EH (cell line): ENCODE measurements at places on chromosomes 7 and 10.
A peak's percentile ranks its signal among the peaks of the same experiment; 100 is the strongest.

DNA sequence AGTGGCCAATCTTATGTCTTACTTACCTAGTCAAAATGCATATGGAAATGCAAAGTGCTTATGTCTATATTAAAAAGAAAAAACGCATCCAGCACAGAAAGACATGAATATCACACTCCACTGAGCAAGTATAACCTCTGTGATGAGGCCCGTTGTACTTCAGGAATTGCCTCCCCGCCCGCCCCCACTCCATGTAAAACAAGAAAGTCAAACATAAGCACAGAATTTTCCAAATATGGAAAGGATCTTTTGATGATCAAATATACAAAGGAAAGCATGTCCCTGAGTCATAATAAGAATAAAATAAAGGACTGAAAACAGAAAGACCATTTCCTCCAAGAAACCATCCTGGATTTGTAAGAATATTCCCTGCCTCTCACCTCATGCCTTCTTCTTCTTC, 229.1 kb downstream of the BAMBI start:
- peak; percentile 63 for DNase-seq

DNA sequence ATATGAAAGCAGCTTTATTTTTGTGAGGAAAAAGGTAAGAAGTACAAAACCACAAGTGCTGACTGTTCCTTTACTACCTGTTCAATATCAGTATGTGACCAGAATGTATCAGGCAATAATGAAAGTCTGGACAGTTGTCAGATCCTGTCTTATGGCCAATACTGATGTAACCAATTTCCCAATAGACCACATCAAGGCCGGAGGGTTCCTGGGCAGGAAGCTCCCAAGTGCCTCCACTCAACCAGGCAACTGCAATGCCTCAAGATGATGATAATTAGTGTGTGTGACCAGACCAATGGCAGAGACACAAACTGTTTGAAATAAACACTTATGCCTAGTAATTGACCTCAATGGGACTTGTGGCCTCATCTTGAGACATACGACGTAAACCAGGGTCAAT, 149.4 kb upstream of the ASAH2 start:
- no peak for DNase-seq

DNA sequence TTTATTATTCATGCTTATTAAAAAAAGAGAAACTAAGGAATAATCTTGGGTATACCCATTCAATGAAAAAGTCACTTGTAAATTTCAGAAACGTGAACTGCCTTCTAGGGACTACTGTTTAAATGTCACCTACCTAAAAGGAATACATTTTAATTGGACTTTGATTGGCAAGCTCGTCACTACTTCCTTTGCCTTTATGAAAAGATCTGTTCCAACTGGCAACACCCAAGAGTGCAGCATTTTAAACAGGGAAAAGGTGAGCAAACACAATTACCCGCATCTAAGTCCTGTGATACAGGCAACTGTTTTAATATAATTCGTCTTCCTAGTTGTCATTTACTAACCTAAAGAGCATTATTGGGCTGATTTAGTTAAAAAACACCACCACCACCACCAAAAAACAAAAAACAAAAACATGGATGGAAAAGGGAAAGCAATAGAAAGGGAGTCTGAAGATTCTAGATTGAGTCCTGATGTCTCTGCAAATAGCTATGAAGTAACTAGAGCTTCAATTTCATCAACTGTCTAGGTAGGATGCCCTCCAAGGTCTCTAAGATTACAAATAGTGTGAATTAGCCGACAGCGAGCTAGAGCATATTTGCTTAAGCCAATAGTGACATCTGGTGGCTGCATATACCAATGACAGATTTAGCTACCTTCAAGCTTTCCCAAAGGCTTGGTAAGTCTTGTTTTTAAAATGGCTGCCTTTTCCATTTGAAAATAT, 33.8 kb upstream of the ICA1 start:
- DNase-seq = peak; percentile 76

DNA sequence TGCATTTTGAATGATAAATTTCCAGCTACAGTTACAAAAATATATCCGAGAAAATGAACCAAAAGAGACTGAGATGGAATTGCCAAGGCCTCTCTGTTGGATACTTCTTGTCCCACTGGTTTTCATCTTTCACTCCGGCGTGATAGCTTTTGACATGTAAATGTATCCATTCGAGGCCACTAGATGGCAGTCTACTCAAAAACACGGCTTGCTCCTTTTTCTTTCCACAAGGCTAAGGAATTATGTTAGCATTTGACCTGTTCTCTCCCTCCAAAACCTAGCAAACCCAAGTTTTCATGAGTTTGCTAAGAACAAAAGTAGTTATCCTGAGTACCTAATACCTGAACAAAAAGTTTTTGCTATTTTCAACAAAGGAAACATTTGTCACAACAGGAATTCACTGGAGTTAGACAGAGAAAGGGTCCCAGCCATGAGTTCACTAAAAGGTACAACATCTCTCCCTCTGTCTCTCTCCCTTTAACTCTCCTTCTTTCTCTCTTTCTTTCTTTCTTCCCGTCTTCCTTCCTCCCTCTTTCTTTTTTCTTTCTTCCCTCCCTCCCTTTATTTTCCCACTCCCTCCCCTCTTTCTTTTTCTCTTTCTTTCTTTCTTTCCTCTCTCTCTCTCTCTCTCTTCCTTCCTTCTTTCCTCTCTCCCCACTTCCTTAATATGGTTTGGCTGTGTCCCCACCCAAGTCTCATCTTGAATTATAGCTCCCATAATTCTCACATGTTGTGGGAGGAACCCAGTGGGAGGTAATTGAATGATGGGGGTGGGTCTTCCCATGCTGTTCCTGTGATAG, 207.9 kb upstream of the MYO3A start:
- peak; percentile 38 for DNase-seq

GRCh38 chr7:86790383-86790782, 146.7 kb downstream of the GRM3 start:
- no peak for DNase-seq

- no peak for DNase-seq
Observed at GRCh38 chr7:94567396-94567795, 57.8 kb downstream of the CASD1 start.

DNA sequence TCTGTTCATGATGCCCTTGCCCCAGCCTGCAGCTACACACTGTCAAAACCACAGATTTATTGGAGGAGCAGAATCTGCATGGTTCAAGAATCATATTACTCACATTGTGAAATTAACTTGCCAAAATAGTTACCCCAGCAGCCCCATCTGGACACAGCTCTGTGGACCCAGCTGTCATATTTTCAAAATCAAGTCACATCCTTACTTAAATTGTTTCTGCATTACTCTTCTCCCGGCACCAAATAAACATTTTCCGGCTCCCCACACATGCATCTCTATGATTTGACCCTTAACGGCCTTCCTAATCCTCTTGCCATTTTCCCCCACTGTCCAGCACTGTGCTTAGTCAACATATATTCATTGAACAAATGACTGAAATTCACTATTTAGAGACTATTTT, 43.8 kb upstream of the GPR26 start:
- DNase-seq = peak; percentile 89

GRCh38 chr10:77641788-77642397, 4.3 kb upstream of the KCNMA1 start:
- peak; percentile 78 for DNase-seq

DNA sequence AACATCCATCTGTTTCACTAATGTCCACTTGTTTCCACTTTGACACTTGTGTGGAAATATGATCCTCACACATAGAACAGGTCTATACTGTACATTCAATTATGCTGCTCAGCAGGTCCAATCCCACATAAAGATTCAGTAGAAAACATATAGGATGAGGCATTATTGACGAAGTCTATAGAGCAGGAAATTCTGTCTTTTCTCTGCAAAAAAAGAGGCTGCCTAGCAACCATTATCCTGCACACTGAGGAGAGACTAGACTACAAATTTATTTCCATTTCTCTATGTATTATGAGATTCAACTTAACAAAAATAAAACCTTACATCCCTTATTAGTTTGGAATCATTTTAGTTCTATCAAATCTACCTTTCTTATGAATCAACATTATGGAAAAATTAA, 204.6 kb upstream of the POM121L12 start:
- no peak for DNase-seq

DNA sequence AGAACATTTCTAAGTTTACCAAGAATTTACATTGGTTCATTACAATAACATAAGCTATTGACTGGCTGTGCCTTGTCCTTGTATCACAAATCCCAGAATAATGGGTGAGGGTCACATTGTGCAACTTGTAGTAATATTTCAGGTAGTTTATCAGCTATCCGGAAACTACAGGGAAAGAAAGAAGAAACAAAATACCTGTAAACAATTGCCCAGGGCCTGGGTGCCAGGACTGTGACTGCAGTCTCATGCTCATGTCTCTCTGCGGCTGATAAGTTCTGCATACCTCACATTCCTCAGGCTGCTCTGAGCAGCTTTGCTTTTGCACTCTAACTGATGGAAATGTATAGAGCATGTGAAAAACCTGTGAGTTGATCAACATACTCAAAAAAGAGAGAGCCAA, 131.8 kb upstream of the TRIM24 start:
- DNase-seq = no peak

GRCh38 chr10:121268363-121268762, 329.9 kb downstream of the FGFR2 start:
- no peak for DNase-seq

- peak; percentile 29 for DNase-seq
Observed at GRCh38 chr7:15326044-15326644, 235.7 kb downstream of the AGMO start.

GRCh38 chr10:72756674-72757385, 64.9 kb downstream of the MCU start:
- DNase-seq = no peak

DNA sequence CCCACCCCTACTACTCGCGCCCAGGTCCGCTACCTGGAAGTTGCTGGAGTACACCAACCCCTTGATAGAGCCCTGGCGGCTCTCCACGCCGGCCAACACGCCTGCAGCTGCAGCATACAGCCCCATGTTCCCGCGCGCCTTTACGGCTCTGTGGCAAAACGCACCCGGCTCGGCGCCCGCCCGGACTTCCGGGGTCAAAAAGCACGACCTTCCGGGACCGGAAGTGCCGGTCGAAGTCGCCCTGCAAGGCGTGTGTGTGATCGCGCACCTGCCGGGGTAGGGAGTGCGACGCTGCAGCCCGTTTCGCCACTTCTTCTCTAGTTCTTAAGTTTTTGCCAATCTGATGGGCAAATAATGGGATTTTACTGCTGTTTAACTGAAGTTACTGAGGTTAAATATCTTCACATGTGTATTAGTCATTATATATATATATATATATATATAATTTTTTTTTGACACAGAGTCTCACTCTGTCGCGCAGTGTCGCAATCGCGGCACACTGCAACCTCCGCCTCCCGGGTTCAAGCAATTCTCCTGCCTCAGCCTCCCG, at the start of gene NSUN5:
Gene NSUN5 (minus strand): TSS at position 162 of the 550 bp plus-strand sequence. CDS start 36 bp downstream, at position 126.
- peak; percentile 71 for DNase-seq

GRCh38 chr10:98269435-98269912, 1.5 kb upstream of the LOXL4 start:
- peak; percentile 91 for DNase-seq

- no peak for DNase-seq
Observed at GRCh38 chr7:150909200-150909995, 57.1 kb downstream of the AOC1 start.

- no peak for DNase-seq
Observed at GRCh38 chr7:55181762-55182161, 162.9 kb downstream of the EGFR start.

- DNase-seq = peak; percentile 41
Observed at GRCh38 chr7:139054101-139054500, 18.3 kb upstream of the ZC3HAV1L start.

DNA sequence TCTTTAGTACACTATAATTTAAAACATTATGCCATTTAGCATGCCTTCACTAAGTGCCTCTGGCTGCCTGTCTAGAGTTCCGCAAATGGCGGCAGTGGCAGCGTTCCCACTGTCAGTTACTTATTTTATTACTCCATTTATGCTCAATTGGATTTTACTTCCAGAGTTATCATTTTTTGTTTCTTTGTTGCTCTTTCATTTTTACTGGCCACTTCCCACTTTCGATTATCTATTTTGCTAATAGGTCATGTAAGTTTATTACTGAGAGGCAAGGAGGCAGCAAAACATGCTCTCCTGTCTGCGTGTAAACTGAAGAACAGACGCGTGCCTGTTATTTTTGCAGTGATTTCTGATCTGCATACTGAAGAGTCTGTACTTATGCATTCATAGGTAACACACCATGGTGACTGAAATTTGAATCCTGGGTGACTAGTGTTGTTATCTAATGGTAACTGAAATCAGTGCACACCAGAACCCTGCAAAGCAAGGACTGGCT, 23.1 kb downstream of the KDM7A start:
- no peak for DNase-seq

- DNase-seq = peak; percentile 13
Observed at GRCh38 chr7:135602304-135602703, 44.6 kb downstream of the NUP205 start.

DNA sequence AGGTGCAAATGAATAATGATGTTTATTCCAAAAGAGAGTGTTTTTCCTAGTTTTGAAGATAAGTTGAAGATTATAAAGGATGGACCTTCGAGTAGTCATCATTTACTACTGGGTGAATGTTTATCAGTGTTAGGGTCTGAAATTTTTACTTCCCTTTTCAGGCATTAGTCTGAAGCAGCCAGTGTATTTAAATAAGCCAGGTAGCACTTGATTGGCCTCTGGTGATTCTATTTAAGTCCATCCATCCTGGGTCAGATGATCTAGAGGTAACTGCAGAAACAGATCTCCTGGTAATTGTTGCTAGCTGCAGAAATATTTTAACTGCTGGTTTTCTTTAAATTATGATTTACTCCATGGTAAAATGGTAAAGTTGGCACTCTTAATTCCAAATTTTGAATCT, 34.1 kb upstream of the AGR2 start:
- no peak for DNase-seq

DNA sequence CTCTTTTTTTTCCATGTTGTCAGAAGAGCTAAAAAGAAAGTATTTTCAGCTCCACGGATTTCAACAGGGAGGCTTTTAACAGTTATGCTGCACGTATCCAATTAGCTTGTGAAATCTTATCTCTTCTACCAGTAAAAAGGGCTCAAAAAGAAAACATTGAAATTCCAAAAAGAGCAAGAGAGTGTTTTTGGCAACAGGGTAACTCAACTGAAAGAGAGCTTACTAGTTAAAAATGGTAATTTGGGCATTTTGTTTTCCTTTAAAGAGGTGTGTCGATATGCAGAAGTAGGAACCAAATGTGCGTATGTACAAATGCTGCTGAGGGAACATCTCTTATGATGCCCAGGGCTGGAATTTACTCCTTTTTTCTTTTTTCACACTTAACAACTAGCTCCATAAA, 292.8 kb downstream of the PRKG1 start:
- DNase-seq = peak; percentile 31

DNA sequence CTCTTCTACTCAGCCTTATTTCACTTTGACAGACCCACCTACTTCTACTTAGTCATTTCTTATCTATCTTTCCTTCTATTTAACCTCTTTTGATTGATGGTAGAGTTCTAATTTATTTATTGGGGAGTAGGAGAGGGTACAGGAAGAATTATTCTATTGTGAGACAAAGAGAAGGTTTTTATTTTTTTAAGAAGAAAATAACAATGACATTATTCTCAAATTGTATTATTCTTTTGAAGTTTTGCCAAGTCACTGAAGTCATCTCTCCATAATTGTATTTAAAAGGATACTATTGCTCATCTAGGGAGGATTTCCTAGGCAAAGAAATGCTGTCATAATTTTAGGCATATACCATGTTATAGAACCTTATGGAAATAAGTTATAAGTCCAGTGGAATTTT, 52.7 kb downstream of the ITGB8 start:
- no peak for DNase-seq
